Activated CD4-positive, alpha-beta T cell treated with anti-CD3 and anti-CD28 coated beads for 4 hours (primary cell): ENCODE measurements at places on chromosomes 3 and 15.
A peak's percentile ranks its signal among the peaks of the same experiment; 100 is the strongest.

DNA sequence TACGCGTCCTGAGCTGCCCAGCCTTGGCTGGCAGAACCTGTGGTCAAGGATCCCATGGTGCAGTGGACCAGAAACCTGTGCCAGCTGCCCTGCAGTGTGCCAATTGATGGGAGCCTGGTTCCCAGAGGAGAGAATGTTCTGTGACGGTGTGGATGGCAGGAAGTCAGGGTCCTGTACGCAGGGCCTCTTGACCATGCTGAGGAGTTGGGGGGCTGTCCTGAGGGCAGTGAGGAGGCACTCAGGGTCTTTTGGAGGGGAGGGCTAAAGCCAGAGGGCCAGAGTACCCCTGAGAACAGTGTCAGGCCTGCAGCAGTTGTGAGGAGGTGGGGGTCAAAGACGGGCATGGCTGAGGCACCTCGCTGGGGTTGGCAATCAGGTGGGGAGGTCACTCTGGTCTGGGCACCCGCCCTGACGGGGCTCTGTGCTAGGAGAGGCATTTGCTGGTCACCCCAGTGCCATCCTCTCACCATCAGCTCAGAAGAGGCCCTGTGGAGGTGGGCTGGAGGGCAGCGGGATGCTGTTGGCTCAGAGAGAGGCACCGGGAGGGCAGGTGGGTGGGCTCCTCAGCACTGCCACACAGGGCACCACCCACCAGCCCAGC lies 61.0 kb downstream of the SCN5A start:
- no peak for DNase-seq

DNA sequence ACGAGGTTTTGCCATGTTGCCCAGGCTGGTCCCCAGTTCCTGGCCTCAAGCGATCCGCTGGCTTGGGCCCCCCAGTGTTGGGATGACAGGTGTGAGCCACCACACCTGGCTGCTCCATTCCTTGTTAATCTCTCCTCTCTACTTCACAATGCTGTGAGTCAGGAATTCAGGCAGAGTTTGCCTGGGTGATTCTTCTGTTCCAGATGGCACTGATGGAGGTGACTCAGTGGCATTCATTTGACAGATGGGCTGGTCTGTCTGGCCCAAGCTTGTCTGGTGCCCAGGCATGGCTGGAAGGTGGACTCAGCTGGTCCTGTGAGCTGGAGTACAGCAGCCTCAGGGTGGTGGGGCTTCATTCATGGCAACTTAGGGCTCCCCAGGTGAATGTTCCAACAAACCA lies 43.2 kb downstream of the SLC6A20 start:
- DNase-seq: no peak

DNA sequence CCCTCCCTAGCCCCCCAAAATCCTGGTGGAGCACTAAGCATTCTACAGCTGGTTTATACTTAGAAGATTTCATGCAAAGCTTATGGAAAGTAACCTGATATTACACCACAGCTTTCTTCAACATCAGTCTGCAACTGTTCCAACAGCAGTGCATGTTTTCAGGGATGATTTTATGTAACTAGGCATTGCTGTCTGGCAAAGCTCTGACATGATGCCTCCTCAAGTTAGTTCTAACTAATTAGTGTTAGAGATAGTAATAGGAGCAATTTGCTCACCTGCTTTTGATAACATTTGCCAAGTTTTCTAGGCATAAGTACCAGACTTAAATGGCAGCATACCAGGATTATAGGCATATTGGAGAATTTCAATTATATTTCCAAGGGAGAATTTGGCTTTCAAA lies 330.3 kb upstream of the SGO1 start:
- DNase-seq: no peak

DNA sequence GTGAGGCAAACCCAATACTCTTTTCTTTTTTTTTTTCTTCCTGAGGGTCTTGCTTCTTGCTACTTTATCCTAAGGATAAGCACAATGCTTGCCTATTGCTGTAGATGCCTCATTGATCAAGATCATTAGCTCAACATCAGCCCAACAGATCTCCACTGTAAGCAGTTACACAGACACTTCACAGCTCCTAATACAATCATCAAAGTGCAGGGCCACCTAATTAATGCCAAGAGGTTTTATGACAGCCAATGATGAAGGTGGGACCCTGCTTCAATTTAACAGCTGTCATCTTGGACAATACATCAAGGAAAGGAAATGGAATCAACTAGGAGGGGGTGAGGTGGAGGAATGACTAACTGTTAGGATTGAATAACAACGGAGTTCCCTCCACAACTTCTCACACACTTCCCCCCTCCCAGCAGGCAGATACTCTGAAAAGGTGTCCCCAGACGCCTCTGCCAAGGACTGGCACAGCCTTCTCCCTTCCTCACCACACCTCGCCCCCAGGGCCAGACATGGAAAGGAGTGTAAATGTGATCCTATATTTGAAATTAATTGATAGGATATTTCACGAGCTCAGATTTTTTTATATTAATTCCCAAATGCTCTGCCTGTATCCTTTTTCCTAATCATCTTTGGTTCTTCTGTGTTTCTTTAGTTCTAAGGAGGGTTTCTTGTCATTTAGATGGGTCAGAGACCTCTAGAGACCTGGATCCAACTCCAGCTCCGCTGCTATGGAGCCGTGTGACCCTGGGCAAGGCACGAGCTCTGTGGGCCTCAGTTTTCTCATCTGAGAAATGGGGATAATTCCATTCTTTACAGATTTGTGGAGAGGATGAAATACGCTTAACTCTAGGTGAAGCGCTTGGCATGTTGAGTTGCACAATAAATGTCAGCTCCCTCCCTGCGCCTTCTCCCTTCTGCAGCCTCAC lies 1.2 kb downstream of the DCLK3 start:
- DNase-seq: no peak

DNA sequence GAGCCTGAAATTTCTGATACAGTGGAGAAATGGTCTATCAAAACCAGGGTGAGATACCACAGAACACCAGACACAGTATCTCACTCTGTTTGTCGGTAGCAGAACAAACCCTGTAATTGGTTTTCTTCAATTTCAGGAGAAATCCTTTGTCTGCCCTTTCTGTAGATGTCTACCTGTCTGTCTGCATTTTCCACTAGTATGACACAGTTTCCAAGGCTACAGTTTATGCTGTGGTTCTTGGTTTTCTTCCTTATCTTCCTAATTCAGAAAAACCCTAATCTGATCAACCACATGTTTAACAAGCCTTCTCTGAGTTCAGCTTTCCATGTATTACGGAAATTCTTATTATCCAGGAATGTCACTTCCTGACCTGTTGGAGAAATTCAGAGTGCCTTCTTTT lies 70.8 kb downstream of the SCN11A start:
- no peak for DNase-seq

- no peak for DNase-seq
These were observed 102.4 kb downstream of the NR1D2 start for GRCh38 chr3:24047513-24047912.

GRCh38 chr15:28952666-28953491 lies 67.1 kb downstream of the APBA2 start:
- no peak for DNase-seq

GRCh38 chr3:88616413-88616812 lies 466.7 kb downstream of the C3orf38 start:
- DNase-seq: no peak

DNA sequence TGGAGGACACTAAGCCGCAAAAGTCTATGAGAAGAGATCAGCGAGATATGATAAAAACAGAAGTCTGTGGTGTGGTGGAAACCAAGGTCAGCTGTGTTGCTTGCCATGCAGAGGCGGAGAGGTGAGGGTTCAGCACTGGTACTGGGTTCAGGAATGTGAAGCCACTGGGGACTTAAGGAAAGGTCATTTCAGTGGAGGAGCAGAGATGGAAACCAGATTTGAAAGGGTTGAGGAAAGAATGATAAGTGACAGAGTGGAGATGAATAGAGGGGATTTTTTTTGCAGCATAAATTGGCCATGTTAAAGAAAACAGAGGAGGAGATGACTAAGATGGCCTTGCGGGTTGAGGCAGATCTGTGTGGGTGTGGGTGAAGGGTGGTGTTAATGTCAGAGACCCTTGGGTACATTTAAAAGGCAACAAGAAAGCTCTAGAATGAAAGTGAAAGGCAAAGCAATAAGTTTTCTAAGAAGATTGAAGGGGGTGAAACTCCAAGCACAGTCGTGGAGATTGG lies 265.5 kb downstream of the ADAMTSL3 start:
- no peak for DNase-seq

DNA sequence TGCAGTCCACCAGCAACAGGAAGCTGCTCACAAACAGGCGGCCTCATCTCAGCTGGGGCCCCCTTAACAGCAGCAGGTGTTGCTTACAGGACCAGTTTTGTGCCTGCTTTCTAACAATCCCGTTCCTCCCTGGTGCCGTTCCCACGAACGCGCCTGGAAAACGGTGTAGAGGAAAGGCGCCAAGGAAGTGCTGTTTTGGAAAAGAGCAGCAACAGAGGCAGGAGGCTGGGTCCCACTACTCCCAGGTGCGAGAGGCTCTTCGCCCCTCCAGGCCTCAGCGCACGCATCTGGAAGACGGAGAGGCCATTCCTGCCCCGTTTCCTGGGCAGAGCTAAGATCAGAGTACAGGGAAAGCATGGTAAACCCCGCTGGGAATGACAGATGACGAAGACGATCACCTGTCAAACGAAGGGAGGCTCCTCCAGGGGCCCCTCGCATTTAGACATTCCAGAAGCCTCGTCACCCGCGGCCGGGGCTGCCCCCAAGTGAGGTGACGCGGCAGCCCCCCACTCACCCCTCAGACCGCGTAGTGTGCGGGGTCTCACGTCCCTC lies 603 bp downstream of the SCAPER start:
- peak; percentile 11 for DNase-seq

DNA sequence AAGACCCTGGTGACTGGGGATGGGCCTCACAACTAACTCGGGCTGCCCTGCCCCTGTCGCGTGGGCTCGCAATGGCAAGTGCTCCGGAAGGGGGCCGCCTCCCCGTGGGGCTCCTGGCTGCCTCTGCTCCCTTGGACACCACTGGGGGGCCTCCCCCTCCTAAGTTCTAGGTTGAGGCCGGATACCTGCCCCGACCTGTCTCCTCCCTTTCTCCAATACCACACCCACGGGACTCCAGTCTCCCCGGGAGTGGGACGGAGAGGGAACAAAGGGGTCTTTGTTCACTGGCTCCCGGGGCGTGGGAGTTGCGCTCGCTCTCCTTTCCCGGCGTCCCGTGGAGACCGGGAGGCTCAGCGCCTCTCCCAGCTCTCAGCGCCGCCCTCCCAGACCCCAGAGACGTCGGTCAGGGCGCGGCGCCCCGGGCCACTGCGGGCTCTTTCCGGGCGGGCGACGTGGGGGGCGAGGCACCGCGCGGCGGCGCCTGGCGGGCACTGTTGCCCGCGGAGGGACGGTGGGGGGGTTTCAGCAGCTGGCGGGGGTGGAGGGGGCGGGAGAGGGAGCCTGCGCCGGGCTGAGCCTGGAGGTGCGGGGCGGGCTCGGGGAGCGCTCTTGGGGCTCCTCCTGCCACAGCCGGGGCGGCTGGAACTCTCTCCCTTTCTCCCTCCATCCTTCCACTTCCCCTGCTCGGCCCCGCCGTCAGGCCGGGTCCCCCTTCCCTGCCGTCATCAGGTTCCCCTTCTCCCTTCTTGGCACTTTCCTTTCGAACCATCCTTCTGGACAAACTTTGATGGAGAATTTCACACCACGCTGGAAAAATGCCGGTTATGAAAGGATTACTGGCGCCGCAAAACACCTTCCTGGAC lies at the start of gene KCNH8:
Gene KCNH8, plus strand, starts transcription at position 606 of the 863 bp plus-strand sequence. Its CDS starts 210 bp downstream, at position 816.
- DNase-seq: peak; percentile 4

GRCh38 chr3:183802989-183803388 lies 22.4 kb downstream of the MAP6D1 start:
- no peak for DNase-seq

DNA sequence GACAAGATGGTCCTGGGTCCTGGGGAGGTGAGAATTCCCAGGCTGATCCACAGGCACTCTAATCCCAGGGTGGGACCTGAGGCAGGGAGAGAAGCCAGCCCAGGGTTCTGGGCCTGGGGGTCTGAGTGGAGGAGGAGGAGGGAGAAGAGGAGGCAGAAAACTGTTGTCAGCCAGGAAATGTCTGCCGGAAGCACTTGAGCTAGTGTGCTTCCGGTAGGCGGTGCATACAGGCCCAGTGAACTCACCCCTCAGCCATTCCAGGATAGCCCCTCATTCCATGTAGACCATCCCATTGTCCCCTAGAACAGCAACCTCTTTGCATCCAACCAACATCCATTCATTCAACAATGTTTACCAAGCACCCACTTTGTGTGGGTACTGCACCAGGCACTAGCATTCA lies 47.9 kb upstream of the LCTL start:
- no peak for DNase-seq
